ENCODE measurements at places on chromosomes 2 and 18.

GRCh38 chr2:233270366-233270765, 18.9 kb downstream of the ATG16L1 start:
- no peak for DNase-seq

DNA sequence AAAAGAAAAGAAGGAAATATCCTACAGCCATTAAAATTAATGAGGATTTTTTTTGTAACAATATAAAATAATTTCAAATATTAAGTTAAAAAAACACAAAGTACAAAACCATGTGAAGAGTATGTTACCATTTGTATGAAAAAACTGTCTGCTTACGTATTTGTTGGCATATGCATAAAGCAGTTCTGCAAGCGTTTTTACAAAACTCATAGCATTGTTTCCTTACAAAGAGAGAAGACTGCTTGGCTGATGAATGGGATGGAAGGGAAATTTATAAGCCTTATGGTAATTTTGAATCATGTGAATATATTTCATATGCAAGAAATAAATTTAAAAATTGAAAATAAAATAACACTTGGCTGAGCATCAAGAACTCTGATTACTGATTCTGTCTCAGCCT, 63.1 kb downstream of the METTL4 start:
- DNase-seq = no peak

DNA sequence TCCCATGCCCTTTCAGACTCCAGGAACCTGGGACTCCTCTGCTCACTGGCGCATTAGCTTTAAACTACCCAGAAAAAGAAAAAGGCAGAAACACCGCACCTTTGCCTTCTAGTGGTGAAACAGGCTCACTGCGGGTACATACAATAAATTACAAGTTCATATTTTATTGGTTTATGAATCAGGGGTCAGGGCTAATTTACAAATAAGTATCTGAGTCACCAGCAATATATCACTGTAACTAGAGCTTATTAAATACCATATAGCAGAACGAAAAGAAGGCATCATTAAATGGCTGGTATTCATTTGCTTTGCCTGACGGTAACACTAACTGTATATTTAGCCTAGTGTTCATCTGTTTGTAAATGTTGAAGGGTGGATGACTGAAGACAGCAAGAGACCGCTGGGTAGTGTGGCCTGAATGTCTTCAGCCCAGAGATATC, 26.9 kb upstream of the DTNB start:
- no peak for DNase-seq

GRCh38 chr2:11406958-11407381, 59.0 kb downstream of the E2F6 start:
- peak; percentile 75 for DNase-seq

- DNase-seq = no peak
These were observed 77.8 kb downstream of the RAPGEF4 start for GRCh38 chr2:172813314-172813888.

DNA sequence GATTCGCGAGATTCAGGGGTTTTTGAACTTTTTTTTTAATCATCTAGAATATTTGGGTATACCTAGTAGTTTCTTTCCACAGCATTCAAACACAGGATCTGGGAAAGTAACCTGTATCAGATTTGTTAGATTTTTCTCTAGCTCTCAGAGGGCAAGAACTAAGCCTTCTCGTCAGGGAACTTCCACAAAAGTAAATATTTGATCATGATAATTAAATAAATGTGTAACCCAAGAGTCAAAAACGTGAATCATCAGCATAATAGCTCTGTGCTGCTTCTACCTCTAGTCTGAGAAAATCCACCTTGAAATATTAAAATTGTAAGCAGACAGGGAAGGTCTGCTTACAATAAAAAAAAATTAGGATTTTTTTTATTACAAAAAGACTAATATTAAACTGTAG, 225.7 kb upstream of the SPOPL start:
- no peak for DNase-seq

GRCh38 chr18:6784046-6784445, 54.5 kb downstream of the ARHGAP28 start:
- DNase-seq = no peak

DNA sequence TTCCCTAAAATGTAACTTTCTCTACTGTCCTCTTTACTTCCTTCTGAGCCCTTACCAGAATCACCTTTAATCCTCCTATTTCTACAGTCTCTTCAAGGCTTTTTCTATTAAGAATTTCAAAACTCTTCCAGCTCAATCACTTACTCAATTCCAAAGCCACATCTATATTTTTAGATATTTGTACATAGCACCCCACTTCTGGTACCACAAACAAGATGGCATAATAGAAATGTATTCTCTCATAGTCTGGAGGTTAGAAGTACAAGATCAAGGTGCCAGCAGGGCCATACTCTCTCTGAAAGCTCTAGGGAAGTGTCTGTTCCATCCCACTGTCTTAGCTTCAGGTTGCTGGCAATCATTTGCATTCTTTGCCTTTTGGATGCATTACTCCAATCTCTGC, 11.1 kb downstream of the ZSCAN30 start:
- DNase-seq = no peak

DNA sequence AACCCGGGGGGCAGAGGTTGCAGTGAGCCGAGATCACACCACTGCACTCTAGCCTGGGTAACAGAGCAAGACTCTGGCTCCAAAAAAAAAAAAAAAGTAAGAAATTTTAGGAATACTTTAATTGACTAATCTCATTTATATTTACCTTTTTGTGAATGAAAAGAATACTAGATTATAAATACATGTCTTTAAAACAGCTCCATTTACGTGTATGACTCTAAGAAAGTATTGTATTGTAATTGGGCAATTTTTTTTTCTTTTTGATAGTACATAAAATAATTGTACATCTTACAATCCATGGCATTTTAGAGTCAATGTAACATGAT, 8.0 kb downstream of the IL36A start:
- DNase-seq = no peak

DNA sequence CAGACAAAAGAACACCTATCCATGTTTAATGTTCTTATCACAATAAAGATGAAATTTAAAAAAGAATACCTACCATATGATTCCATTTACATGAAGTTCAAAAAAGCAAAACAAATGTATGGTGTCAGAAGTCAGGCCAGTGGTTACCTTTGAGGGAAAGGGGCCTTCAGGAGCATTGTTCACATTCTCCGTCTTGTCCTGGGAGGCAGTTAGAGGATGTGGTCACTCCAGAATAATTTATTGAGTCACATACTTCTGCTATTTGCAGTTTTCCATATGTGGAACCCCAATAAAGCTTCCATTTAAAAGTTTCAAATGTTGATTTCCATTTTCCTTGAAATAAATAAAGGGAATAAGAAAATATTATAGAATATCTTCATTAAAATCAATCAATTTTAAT, 41.6 kb upstream of the POU3F3 start:
- DNase-seq = no peak

DNA sequence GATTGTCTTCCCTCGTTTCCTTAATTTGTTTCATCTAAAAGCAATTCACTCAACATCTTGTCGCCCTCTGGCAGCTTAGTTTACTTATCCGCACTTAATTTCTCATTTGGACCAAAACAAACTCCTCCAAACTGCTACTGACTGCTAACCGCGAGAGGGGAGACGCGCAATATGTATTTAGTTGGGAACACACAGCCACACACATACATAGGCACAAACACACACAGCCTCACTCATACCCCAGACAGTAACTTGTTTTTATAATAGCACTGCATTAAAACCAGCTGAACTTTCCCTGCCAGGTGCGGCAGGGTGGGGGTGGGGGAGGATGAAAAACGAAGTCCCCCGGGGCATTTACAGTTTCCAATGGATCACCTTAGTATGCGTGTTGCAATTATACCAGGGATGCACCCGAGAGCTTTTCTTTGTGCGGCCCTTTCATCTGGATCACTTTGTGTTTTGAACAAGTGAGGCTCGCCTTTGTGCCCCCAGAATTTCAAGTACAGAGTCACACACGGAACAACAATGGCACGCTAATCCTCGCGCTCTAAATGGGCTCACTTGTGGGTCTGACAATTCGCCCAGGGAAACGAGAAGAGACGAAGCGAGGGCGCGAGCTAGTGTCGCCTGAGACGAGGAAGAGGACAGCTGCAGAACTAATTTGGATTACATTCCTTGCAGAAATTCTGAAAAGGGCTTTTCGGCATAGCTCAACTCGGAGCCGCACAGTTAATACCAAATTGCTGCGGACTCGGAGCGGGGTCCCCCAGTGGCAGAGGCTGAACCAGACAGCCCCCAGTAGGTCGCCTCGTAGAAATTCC, 2.4 kb downstream of the ERBB4 start:
- peak; percentile 48 for DNase-seq

GRCh38 chr2:171807831-171808393, 86.1 kb downstream of the SLC25A12 start:
- DNase-seq = no peak

DNA sequence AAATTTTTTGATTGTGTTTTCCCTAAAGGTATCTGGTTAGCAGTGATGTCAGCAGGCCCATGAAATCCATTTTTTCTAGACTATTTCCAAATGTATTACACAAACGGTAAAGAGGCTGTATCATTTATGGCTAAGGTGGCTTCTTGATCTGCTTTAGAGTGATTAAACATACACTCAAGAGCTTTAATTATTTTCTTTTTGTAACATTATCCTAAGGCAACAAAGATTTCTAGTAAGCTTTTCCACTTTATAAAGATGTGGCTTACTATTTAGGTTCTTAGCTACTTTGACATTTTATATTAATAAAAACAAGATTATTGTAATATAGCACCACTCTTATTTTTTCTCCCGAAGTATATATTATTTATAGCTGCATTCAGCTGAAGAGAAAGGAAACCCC, 16.5 kb downstream of the MFF start:
- DNase-seq = no peak

GRCh38 chr2:156331572-156332283, 793 bp downstream of the NR4A2 start:
- DNase-seq = peak; percentile 76

- DNase-seq = no peak
These were observed 78.2 kb upstream of the CABLES1 start for GRCh38 chr18:23057096-23057495.

DNA sequence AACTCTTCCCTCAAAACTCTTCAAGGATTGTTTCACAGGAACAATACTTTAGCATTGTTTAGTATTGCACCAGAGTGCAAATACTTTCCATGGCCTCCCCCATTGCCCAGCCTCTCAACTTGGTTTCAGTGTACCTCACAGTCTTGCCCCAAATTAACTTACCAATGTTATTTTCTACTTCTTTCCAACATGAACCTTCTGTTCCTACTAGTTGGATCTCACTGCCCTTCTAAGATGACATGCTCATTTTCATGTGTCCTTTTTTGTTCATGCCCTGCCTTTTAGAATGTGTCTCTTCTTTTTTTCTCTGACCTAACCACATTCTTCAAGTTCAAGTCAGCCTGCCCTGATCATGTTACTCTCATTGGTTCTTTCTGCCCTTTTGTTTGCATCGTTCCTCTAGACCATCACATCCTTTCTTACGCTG, 4.1 kb downstream of the SPATS2L start:
- DNase-seq = no peak

DNA sequence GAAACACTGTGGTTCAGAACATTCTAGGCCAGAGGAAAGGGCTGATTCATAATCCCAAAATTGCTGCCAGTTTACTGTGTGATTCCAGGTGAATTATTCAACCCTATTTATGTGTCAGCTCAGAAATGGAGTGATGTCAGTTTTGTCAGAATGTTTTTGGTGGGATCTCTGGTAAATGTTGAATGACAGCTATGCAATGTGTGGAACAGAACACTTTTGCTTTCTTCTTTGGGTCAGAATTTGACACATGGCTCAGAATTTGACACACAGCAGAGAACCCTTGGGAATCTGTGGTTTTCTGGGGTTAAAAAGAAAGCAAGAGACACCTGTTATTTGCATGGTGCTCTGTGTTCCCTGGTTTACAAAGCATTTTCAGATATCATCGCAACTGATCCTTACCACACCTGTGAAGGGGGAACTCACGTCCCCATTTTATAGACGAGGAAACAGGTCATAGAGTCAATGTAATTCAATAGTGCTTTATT, 1.6 kb upstream of the MTA3 start:
- no peak for DNase-seq

- no peak for DNase-seq
These were observed 695.7 kb downstream of the TDRD15 start for GRCh38 chr2:21819454-21819853.

GRCh38 chr2:151437630-151438029, 27.9 kb downstream of the RIF1 start:
- no peak for DNase-seq

Measured in right forelimb (tissue), 1 donor.